ENCODE measurements at places on chromosomes 3 and 15. TPM values are rescaled to one million over a fixed set of nuclear protein-coding genes. Genes with fewer than 3 reads are reported as not detected.
A peak's percentile ranks its signal among the peaks of the same experiment; 100 is the strongest.

Gene UROC1
- not detected for total RNA-seq

Gene AHSG
- not detected for total RNA-seq

DNA sequence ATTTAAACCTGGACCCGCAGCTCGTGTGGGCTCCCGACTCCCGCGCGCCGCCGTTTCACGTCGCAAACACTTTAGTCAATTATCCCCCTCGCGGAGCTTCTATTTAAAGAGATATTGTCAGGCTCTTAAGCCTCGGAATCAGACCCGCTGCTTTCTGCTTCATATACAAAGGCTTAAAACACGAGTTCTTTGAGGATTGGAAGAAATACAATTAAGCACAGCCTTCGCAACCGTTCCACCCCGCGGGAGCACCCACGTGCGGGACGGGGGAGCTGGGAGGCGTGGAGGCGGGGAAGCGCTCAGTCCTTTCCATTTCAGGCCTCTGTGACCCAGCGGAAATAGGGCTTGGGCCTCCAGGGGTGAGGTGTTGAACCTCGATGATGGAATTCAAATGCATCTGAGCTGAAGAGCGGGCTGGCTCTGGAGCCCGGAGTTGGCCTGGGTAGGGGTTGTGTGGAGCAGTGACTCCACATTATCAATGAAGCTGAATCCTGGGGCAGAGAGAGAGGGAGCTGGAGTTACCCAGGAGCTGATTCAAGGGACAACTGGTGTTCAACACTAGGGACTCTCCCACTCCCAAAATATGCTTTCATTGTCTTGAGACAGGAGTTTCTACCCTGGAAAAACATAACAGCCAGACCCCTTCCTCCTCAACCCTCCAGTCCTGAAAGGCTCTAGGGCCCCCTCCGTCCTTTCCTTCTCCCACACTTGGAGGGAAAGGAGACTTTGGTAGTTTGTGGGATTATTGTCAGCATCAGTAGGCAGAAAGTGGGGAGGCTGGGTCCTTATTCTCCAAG lies 2.4 kb downstream of the ANKRD63 start:
- H3K27ac ChIP-seq = no peak overlapping the region
- no peaks in the 10 kb centered on the region for H3K36me3 ChIP-seq
- H3K4me1 ChIP-seq = peaks cover 65% of the 10 kb centered on the region
- H3K4me3 ChIP-seq = no peak overlapping the region

DNA sequence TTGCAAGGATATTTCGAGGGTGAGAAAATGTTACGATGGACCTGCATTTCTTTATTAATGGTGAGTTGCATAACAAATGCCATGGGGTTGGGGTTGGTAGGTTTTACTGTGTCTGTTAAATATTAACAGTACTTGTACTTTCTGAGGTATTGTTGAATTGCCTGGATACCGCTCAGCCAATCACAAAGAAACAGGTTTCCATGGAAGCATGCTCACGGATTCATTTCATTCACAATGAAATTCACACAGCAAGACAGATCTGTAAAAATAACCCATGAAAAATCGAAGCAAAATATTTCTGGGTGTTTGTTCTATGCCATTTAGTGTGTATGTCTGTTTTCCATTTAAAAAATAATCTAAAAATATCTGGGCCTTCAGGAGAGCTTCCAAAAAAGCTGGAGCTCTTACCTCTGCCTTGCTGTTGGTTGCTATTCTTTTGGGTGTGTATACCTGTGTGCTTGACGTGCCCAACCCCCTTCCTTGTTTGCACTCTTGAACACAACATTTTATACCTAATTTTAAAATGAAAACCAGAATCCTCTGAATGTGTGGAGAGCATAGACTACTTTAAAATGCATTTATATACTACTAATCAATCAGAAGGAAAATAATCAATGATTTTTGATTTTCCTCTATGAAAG lies 479.8 kb upstream of the TBL1XR1 start:
- H3K4me3 ChIP-seq = no peak overlapping the region
- no peak for DNase-seq
- peak overlapping the region; percentile 74 for H3K27ac ChIP-seq
- H3K36me3 ChIP-seq = no peaks in the 10 kb centered on the region
- H3K27me3 ChIP-seq = no peaks in the 10 kb centered on the region

DNA sequence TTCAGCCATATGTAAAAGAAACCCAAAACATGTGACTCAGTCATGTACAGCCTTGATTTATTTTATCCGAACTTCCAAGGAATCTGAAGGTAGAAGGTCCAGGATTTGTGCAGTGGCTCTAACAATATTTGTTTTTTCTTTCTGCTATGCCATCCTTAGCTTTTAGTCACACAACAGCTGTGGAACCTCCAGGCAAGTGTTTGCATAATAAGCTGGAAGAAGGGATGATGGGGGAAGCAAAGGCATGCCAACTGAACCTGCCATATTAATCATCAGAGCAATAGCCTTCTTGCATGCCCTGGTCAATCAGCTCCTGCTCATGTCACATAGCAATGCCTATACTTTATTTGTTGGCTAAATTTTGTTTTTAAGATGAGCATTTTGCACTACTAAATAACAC lies 444.7 kb upstream of the ARPP21 start:
- no peaks in the 10 kb centered on the region for H3K36me3 ChIP-seq
- no peak overlapping the region for H3K4me3 ChIP-seq
- H3K27ac ChIP-seq = no peak overlapping the region
- DNase-seq = no peak

- no peak for DNase-seq
- H3K4me3 ChIP-seq = no peak overlapping the region
- H3K36me3 ChIP-seq = no peaks in the 10 kb centered on the region
- no peaks in the 10 kb centered on the region for H3K4me1 ChIP-seq
Measured at GRCh38 chr3:59876533-59877062, 826.8 kb upstream of the CFAP20DC start.

GRCh38 chr15:25624504-25625177 lies 185.8 kb upstream of the UBE3A start:
- DNase-seq = no peak
- H3K27me3 ChIP-seq = no peaks in the 10 kb centered on the region
- no peaks in the 10 kb centered on the region for H3K4me1 ChIP-seq
- H3K4me3 ChIP-seq = no peak overlapping the region
- no peaks in the 10 kb centered on the region for H3K36me3 ChIP-seq
- H3K27ac ChIP-seq = no peak overlapping the region

Measured in left lung (tissue), 14 donors.